ENCODE measurements at places on chromosomes 12 and 14. TPM values are rescaled to one million over a fixed set of nuclear protein-coding genes. Genes with fewer than 3 reads are reported as not detected.

DNA sequence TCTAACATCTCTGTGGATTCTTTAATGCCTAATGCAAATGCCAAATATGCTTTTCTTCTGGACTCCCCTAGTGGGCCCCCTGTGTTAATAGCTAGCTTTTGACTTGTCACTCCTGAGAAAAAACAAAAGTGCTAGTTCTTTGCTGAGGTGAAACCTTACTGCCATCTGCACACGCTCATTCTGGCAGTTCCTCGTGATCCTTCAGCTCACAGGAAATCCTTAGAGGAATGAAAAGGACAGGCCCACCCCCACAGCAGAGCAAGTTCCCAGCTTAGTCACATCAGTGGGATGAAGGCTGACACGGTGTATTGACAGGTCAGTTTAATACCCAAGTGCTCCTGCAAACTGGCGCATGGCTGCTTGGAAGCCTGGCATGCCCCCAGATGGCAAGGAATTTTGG is 165.1 kb upstream of the ATP2B1 start:
- peak overlapping the region; percentile 31 for H3K4me3 ChIP-seq
- peak overlapping the region; percentile 75 for H3K27ac ChIP-seq
- H3K27me3 ChIP-seq: no peaks in the 10 kb centered on the region
- no peak for DNase-seq
- no peaks in the 10 kb centered on the region for H3K36me3 ChIP-seq

DNA sequence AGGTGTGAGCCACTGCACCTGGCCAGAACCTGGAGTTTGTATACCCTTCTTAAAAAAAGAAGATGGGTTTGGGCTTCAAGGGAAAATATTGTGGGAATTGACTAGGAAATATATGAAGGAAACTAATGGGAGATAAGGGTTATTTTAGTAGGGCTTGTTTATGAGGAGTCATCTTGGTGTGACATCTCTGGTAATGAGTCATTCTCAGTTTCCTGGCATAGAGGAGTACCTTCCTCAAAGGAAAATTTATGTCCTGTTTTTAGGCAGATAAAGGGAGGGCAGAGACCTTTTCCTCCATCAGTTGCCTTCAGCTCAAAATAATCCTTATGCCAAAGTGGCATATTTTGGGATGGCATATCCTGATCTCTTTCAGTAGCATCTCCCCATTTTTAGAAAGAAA is 30.6 kb upstream of the NFKBIA start:
- H3K4me1 ChIP-seq: no peaks in the 10 kb centered on the region
- no peak overlapping the region for H3K27ac ChIP-seq
- H3K36me3 ChIP-seq: no peaks in the 10 kb centered on the region
- no peak overlapping the region for H3K4me3 ChIP-seq
- DNase-seq: no peak

DNA sequence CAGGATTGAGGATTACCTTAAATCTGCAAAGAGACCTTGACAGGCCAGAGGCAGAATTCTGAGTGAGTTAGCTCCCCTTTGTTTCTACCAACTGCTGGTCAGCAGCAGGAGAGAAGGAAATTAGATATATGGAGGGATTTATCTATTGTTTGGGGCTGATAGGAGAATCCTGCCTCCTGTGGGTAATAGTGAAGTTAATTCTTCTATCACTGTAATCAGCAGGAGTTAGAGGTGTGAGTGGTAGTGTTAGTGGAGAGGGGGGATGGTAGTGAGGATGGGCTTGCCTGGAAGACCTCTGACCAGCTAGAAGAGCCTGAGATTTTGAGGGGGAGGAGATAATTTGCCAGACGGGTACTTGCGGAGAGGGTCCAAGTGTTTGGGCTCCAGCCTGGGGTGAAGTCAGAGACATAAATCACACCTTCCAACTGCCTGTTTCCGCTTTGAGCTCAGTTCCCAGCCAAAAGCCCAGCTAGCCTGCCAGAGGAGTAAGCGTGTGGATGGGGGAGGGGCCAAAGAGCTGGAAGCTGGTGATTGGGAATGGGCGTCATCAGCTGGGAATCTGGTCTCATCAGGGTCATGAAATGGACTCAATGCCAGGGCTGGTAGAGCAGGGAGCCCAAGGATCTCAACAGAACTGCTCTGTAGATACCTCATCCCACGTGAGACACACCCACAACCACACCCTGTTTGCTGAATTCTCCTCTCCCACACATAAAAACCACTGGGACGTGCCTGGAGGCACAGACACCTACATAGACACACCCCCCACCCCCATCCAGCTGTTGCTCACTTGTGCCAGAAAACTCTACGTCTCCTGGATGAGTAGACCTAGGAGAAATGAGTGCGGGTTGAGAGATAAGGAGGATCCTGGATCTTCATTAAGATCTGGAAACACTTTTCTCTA is 13.1 kb upstream of the ITGA5 start:
- peaks cover 31% of the 10 kb centered on the region for H3K4me1 ChIP-seq
- no peaks in the 10 kb centered on the region for H3K36me3 ChIP-seq
- H3K27me3 ChIP-seq: no peaks in the 10 kb centered on the region
- no peak overlapping the region for H3K27ac ChIP-seq
- H3K4me3 ChIP-seq: 0 out of 2 replicates have a peak overlapping the region, but pooled peaks have one; percentile 4

Gene CMA1
- not detected for total RNA-seq

- H3K4me1 ChIP-seq: peaks cover 10% of the 10 kb centered on the region
- H3K27me3 ChIP-seq: no peaks in the 10 kb centered on the region
- no peak overlapping the region for H3K27ac ChIP-seq
- no peak for DNase-seq
Measured at GRCh38 chr12:23803540-23803939, 145.9 kb downstream of the SOX5 start.

DNA sequence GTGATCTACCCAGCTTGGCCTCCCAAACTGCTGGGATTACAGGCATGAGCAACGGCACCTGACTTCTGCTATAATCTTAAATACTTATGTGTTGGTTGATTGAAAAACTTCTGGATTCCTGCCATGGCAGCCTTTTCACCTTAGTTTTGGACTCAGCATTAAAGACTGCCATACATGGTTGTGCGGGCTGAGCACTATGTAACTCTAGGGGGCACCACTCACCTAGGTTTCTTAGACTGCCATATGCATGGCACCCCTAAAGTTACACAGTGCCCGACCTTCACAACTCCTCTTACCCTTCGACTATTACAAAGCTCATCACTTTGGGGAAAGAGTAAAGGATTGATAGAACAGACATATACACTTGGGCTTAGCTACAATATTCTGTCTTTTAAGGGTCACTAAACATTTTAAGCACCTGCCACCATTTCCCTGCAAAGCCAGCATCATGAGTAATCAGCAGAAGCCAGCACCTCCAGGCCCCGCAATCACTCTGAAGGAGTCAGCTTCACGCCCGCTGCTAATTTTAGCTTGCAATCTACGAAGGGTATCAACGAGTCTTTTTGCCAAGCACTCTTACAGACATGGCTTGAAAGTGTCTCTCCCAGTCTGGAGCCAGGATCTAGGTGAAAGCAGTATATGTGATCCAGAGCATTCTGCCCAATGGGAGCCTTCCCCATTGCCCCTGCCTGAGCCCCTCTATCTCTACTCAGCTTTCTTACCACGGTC is 59.8 kb downstream of the SUDS3 start:
- H3K4me1 ChIP-seq: no peaks in the 10 kb centered on the region
- no peaks in the 10 kb centered on the region for H3K27me3 ChIP-seq
- DNase-seq: peak; percentile 11

DNA sequence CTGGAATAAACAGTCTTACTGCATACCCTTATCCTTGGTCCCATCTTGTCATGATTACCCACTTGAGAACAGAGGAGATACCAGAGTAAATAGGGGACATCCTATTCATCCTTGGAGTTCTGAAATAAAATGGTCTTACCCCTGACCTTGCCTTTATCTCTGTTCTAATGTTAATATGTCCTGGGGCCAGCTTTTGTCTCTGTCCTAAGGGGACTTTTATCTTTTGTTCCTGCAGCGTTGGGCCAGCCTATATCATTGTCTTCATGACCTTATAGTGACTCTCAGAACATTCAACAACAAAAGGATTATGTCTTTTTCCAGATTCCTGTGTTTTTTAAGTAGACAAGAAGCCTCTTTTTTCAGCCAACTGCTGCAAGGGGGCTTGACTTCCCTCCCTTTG is 1057.5 kb downstream of the LRFN5 start:
- no peaks in the 10 kb centered on the region for H3K4me1 ChIP-seq
- no peak overlapping the region for H3K4me3 ChIP-seq
- no peaks in the 10 kb centered on the region for H3K27me3 ChIP-seq
- no peak overlapping the region for H3K27ac ChIP-seq

Gene WSCD2
- not detected for total RNA-seq

DNA sequence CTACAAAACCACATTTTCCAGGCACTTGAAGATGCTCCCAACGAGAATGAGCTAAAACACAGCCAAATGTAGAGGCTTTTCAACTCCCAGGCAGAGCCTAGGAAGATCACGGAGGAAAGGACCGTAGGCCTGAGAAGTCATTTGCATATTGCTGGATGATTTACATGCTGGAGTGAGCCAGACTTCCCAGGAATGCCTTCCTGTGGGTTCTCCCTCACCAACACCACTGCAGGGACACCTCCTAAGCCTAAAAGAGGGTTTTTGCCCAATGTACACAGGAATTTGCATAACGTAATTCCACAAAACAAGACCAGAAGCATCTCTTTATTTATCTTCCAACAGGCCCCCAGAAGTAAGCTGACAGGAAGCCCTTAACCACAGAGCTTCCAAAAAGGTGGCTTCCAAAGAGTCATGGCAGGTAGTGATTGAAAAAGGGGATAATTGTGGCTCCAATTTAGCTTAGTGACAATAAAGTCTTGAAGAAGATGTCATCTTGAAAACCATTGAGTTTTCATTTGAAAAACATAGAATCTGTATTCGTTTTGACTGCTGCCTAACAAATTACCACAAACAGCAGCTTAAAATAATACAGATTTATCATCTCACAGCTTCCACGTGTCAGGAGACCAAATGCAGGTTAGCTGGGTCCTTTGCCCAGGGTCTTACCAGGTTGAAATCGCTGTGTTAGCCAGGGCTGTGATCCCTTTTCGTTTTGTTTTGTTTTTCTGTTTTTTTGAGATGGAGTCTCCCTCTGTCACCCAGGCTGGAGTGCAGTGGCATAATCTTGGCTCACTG is 116.2 kb downstream of the EGLN3 start:
- no peak overlapping the region for H3K4me3 ChIP-seq
- no peak overlapping the region for H3K27ac ChIP-seq
- no peaks in the 10 kb centered on the region for H3K27me3 ChIP-seq
- peaks cover 9% of the 10 kb centered on the region for H3K4me1 ChIP-seq
- no peak for DNase-seq

All from SJCRH30 (cell line).